ENCODE measurements at places on chromosomes 5 and 9.

- no peak for DNase-seq
These were observed 3.5 kb downstream of the LAMC3 start for GRCh38 chr9:131012396-131012917.

DNA sequence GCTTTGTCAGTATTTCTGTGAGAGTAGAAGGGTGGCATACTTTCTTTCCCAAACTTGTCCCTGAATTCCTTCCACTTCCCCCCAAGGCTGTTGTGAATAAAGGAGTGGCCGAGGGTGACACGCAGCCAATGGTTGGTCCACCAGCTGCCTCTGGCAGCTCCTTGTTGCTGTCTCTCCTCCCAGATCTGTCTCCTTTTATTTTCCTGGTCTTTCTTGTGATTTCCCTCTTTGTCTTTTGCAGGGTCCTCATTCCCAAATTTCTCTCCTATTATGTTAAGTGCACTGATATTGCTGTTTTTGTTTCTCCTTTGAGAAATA is 137.5 kb upstream of the HMHB1 start:
- no peak for DNase-seq

DNA sequence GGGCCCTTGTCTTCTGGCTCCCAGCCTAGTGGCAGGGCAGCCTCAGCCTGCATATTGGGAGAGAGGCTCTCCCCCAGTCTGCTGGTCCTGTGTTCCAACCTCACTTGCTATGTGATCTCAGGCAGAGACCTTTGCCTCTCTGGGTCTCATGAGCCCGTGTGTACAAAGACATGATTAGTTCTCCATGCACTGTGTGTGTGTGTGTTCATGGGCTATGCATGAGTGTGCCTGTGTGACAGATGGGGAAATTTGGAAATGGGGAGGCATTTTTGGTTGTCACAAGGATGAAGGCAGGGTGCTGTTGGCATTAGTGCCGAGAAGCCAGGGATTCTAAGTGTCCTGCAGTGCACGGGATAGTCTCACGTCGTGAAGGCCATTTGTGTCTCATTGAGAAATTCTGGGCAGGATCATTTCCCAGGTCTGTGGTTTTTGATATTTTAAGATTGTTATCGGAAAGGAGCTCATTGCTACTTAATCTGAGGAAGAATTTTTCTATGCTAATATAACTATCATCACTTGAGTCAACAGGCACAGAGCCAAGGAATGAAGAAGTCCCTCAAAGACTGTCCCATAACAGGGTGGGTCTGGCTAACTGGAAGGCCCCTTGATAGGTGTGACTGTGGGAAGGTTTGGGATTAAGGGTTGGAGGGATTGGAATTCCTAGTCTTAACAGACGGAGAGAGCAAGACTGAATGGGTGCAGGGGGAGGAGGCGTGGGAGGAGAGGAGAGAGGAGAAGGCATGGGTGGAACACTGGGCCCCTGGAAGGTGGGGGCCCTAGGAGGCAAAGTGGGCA is 168.5 kb downstream of the RGS3 start:
- no peak for DNase-seq

GRCh38 chr5:55364537-55365055 is 56.8 kb downstream of the MTREX start:
- DNase-seq, result no peak

DNA sequence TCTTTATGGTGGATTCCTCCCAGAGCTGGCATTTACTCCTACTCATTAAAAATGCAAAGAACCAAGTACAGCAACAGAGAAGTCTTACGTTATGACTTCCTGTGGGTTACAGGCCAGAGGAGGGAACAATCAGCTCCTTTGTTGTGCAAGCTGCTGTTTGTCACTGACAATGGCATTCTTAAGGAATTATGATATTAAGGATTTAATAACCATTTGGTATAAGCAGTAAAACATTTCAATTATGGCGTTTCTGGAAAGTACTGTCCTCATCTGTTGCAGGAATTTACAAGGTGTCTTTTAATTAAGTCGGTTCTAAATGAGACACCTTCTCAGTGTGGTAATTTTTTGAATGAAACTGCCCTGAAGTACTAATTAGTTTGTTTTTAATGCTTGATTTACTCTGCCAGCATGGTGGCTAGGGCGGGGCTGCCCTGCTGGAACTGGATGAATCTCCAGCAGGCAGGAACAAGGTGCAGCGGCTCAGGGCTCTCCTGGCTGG is 49.1 kb upstream of the VDAC1 start:
- no peak for DNase-seq

- DNase-seq, result no peak
These were observed 222.7 kb downstream of the CFAP90 start for GRCh38 chr5:7628248-7628647.

DNA sequence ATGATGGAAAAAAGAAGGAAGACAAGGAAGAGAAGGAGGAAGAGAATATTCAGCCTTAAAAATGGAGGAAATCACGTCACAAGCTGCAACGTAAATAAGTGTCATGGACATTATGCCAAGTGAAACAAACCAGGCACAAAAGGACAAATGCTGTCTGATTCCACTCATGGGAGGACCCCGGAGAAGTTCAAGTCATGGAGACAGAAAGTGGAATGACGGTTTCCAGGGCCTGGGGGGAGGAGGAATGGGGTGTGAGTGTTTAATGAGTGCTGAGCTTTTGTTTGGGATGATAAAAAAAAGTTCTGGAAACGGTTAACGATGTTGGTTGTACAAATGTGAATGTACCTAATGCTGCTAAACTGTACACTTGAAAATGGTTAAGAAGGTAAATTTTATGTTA is 439.5 kb downstream of the GADD45G start:
- no peak for DNase-seq

All from activated CD8-positive, alpha-beta memory T cell treated with anti-CD3 and anti-CD28 coated beads for 1 hour (primary cell).